Left kidney (tissue), 8 donors: ENCODE measurements at places on chromosomes 3 and 15.

DNA sequence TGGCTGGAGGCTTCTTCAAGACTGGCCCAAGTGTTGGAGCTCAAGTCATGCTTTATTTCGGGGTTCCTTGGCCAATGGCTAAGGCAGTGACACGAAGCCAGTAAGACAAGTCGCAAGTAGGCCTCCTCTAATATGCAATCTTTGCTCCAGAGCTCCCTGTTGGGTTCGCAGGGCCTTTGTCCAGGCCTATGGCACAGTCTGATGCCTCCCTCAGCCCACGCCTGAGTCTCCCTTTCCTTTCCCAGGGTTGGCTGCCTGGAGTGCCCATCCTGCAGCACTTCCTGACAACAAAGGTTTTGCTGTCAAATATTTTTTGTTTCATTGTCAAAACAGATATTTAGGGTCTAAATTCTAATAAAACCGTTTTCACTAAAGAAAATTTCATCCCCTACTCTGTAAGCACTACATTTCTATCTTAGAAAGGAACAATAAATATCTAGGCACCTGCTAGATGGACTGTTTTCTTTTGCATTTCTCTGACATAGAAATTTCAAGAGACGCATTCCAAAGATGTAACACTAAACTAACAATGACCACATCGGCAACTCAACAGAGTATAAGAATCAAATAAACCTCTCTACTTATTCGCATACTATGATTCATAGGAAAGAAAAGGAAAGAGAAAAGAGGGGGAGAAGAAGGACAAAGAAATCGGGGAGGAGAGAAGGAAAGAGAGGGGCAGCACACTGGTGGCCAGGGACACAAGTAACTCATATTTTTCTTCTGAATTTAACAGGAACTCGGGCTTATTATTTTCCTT, 393.1 kb upstream of the ATP11B start:
- no peak for DNase-seq

DNA sequence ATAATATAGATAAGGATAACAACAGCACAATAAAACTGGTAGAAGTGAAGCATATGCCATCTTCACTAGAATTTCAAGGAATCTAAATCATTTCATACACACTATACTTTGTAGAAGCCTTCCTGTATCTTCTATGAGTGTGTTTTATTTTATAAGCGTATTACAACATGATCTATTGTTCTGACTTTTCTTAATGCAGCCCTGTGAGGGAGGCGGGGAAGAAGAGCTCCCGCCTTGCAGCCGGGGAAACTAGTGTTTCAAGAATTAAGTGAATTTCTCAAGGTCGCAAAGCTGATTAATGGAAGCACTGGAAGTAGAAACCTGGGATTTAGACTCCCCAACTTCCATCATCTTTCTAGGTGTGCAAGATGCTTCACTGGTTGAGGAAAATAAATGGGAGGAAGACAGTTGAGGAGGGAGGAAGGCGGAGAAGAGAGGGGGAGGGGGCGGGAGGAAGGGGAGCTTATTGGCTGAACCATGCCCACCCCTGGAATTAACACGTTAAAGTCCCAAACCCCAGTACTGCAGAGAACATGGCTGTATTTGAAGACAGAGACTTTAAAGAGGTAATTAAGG, 32.9 kb downstream of the VGLL4 start:
- DNase-seq, result no peak

DNA sequence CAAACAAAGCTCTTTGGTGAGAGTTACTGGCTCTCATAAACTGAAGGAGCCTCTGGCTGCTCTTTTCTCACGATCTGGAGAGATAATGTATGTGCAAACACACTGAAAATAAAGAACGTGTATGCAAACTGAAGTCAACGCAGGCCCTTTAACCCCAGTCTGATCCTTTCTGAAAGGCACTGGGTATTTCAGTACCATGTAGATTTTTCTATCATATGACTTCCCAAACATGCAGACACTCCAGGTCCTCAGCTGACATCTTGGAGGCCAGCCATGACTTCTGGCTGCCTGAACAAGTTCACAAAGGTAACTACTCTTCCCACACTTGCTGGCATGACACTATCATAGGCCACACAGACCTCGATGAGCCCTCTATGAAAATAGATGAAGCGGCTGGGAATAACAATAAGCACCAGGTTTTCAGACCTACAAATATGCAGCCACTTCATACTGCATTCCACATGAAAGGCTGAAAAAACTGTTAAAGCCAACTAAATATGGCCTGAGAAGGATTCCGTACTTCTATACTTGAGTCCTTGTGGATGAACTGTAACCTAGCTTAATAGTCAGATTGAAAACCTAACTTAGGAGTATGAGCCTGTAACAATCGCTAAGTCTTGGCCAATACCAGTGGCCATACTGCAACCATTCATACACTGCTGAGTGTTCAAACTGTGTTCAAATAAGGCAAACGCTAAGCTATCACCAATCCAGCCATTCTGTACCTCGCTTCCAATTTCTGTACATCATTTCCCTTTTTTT, 121.3 kb downstream of the THRB start:
- DNase-seq, result no peak

DNA sequence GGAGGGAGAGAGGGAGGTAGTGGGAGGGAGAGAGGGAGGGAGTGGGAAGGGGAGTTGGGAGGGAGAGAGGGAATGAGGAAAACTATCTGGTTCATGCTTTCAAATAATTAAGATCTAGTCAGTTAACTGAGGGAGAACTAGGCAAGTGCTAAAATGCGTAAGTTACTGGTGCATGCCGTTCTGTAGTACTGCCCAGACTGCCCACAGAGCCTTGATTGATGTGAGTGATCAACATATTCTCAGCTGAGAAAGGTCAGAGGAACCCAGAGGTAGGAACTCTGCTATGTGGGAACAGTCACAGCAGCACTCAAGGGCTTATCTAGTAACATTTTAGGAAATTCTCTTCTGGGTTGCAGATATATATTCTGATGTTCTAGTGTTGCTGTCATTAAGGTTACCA, 149.8 kb upstream of the ROBO1 start:
- DNase-seq, result no peak

GRCh38 chr3:134357914-134358811, 16.1 kb downstream of the AMOTL2 start:
- DNase-seq, result peak; percentile 88

DNA sequence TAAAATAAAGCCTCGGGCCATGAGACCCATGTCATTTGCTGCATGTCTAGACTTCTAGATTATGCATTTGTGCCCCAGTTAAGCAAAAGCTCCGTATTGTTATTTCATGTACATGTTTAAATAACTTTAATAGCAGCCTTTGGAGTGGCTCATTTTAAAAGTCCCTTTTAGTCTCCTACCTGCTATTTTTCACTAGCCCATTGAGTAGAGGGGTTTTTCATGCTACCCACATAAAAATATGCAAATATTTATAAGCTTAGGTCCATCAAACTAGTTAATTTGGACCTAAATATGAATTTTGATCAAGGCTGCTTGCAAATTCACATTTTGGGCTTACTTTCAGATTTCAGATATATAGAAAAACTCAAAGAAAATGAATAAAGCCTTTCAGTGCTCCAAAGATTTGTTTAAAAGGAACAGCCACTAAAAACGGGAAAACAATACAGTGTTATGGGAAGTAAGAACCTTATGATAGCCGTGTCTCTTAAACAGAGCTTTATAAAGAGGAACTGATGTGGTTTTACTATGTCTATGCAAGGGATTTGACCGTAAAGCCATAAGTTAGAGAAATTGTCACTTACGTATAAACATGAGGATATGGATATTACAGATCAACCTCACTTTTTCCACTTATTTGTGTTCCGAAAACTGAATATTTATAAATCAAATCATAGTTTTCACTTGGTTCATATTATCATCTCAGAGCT, 30.0 kb downstream of the FILIP1L start:
- DNase-seq, result no peak

DNA sequence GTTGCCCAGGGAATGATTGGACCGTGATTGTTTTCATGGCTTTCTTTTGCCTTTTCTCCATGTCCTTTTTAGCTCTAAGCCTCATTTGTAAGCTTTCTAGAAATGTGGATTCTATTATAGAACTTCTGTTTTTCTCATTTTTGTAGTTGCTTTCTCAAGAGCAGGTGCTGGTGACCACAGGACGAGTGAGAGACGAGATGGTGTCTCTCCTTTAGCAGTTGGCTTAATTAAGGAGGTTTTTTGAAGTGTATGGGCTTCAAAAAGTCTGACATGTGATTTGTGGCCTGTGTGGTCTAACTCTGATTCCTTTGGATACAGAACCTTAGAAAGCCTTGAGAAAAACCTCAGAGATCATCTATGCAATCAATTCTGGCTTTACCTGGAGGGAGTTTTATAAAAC, 292.8 kb downstream of the LPP start:
- DNase-seq, result no peak

- no peak for DNase-seq
Observed at GRCh38 chr3:180973543-180973942, 16.0 kb downstream of the DNAJC19 start.

DNA sequence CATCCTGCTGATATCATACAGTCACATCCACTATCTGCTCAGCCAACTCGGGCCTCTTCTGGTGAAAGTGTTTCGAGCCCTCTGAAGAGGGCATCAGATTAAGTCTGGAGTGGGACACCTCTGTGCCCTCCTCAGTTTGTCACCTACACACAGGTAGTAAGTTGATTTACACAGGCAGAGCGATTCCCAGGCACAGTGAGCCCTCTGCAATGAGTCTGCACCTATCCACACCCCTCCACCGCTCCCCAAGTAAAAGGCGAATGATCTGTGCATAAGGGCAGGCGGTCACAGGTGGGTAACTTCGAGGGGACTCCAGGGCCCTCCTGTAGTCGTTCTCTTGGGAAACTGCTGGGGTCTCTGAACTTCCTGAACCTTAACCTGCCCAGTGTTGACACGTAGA, 152.0 kb downstream of the ATP10A start:
- no peak for DNase-seq

DNA sequence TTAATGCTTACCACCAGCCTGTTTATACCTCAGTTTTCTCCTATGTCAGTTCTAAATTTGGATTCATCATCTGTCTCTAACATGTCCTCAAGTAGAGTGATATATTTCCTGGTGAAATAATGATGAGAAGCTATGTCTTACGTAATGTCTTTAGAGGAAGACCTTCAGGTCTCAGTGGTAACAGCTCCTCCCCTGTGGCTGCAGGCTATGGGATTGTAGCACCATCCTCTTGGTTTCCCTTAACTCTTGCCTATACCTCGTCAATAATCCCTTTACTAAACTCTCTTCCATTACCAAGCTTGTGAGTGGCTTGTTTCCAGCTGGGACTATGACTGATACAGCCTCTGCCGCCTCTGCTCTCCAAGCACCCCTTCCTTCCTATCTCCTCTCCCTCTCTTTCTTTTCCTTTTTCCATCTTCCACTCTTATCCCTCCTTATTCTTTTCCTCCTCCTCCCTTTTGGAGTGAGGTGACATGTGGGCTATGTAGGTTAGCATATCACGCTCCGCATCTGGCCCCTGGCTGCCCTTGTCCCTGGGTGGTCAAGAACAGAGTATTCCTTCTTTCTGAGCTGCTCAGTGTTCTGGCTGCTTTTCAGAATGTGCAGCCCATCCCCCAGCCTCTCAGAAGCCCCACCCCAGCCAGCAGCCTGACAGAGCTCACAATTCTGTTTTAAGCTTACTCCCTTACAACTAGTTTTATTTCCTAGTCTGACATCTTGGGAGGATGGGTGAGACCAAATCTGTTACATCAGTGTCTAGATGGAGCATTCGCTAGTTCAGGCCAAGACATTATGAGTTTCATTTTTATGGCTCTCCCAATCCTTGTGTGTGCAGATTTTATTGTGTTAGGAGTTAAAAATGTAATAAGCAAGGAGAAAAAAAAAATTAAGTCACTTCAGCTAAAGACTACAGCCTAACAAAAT, 75.0 kb upstream of the RNU6-1 start:
- peak; percentile 76 for DNase-seq

DNA sequence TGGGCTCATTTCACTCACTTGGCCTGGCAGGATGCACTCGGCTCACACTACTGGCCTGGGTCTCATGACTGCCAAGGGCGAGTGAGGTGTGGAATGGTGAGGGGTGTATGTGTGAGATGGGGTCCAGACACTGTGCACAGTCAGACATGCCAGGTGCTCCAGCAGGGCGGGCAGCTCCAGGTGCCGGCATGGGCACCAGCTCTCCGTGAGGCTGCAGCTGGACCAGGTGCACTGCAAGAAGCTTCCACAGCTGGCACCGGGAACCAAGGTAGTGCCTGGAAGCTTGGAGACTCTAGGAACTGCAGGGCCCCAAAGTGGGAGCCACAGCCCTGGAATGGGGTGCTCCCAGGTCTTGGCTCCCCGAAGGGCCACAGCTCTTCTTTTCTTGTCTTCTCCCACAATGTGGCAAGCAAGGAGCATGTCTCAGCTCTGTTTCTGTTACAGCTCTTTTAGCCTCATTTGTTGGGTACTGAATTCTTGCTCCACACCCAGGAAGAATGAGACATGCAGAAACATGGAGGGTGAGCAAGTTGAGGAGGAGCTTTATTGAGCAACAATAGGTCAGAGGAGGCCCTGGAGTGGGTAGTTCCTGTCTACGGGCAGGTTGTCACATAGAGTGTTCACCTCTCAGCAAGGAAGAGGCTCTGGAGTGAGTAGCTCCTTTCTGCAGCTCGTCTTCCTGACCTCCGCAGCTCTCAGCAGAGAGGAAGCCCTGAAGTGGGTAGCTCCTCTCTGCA, 762.8 kb downstream of the CADM2 start:
- no peak for DNase-seq

DNA sequence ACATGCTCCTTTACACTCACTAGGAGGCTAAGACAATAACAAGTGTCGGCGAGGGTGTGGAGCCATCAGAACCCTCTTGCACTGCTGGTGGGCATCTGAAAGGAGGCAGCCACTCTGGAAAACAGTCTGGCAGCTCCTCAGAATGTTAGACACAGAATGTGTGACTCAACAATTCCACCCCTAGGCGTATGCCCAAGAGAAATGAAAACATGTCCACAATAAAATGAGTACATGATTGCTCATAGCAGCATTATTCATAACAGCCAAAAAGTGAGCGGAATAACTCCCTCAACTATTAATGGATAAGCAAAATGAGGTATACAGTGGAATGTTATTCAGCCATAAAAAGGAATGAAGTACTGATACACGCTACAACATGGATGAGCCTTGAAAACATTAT, 57.8 kb downstream of the WNT7A start:
- no peak for DNase-seq

GRCh38 chr3:19334120-19334519, 185.8 kb downstream of the KCNH8 start:
- DNase-seq, result no peak

DNA sequence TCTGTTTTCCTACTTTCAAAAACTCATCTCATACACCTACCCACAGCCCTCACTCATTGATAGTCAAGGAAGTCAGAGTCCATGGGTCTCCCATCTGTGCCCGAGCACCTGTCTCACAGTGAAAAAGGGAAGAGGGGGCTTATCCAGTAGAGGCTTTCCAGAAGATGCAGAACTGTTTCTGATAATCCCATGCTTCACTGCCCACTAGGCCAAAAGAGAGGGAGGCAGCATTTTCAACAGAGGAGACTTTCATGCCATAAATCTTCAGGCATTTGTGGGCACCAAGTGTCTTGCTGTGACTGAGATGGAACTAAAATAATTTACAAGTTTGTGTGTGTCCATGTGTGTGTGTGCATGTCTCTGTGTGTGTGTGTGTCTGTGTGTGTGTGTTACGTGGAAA, 117.9 kb upstream of the PHLDB2 start:
- no peak for DNase-seq

- DNase-seq, result no peak
Observed at GRCh38 chr3:197901626-197902025, 48.4 kb upstream of the RPL35A start.

GRCh38 chr3:138567403-138567802, 26.7 kb downstream of the CEP70 start:
- no peak for DNase-seq
